ENCODE measurements at places on chromosomes 4 and X. TPM values are rescaled to one million over a fixed set of nuclear protein-coding genes. Genes with fewer than 3 reads are reported as not detected.

EREG gene
- under 0.01 TPM for total RNA-seq

SLITRK2 gene
- total RNA-seq: not detected

ABCG2 gene
- 96.0 TPM for total RNA-seq

ATP8A1 gene
- total RNA-seq: 16.7 TPM

DAPP1 gene
- total RNA-seq: not detected
